ENCODE measurements at places on chromosomes 1 and 21. TPM values are rescaled to one million over a fixed set of nuclear protein-coding genes. Genes with fewer than 3 reads are reported as not detected.

Gene CFHR2
- total RNA-seq: not detected

Gene OTUD7B
- total RNA-seq: 13.7 TPM

Gene ZFYVE9
- 44.3 TPM for total RNA-seq

Gene KCNN3
- total RNA-seq: under 0.01 TPM

Gene LCE6A
- total RNA-seq: not detected

Gene NOC2L
- 103 TPM for total RNA-seq

Gene C4BPA
- not detected for total RNA-seq

Gene TBX15
- not detected for total RNA-seq

Gene WNT4
- total RNA-seq: 3.9 TPM

Measured in tracheal epithelial cell (primary cell).